ENCODE measurements at places on chromosomes 7 and 10.

GRCh38 chr10:125193306-125193877, 33.0 kb upstream of the CTBP2 start:
- DNase-seq = no peak

GRCh38 chr10:74855027-74855426, 28.6 kb downstream of the KAT6B start:
- no peak for DNase-seq

GRCh38 chr7:145106001-145106400, 270.1 kb upstream of the TPK1 start:
- DNase-seq = no peak

GRCh38 chr7:128459394-128459878, 3.8 kb downstream of the HILPDA start:
- DNase-seq = peak; percentile 19

DNA sequence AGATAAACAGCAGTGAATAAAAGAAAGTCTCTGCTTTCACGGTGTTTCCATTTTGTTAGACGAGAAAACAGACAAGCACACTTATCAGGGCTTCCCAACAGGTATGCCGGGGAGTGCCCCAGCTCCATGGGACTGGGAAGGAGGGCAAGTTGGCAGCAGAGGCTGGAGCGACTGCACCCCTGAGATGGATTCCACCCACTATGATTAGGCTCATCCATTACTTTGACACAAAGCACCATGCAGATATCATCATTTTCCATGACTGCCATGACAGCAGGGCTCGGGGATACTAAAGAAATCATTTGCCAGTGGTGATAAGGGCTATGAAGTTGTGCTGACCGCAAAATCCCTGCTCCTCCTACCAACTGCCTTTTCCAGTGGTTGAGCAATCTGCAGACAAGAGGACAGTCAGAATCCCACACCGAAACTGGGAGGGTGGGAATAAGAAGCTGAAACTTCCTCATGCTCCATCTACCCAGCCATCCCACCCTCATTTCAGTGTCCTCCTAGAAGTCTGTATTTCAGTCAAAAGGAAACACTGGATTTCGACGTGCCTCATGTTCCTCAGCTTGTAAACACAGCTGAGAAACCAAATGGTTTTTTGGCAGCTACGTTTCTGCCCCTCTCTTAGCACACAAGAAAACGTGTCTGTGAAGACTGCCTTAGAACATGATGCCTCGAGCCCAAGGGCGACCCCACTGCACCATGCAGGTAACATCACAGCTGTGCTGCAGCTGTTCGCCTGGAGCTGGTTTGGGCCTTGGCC, 15.5 kb downstream of the CREB3L2 start:
- no peak for DNase-seq

DNA sequence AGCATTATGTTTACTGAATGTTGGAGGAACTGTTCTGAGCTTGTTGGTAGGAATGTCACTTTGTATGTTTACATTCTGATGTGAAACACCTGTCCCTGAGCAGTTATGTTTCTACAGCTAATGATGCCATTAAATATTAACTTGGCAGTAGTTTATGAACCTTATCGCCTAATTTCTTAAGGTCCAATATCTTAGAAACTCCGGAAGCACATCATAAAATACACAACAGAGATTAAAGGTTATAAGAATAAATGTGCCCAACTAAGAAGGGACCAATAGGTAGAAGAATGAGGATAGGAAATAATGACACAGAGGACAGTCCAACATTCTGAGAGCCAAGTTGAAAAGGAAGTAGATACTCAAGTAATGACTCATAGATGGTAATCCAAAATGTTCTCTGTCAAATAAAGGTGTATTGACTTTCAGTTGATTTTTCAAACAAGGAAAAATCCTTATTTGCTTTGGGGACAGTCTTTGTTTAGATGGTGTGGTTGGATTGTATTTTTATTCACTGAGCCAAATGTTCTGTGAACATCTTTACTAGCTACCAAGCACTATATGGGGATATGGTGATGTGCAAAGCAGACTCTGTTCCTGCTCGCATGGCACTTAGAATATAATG, 31.9 kb downstream of the LCOR start:
- DNase-seq = no peak

Measured in fibroblast of skin of left biceps (primary cell).